ENCODE measurements at places on chromosomes 6 and 20.

GRCh38 chr6:146135167-146135566 is 106.3 kb downstream of the GRM1 start:
- no peak for DNase-seq

DNA sequence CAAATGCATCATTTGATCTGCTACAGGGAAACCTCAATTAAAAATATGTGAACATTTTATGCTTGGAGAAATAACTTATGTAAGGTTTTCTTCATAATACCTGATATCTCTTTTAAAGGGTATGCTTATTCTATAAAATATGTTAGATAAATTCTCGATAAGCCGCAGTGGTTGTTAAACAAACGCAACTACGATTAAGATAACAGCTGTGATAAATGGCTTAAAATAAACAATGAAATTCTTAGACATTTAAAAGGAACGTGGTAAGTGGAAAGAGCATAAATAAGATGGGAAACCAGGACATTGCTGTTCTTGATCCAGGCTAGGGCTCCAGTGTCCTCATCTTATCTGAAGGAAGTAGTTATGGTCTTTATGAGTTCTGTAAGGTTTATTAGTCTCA is 415.9 kb downstream of the CD83 start:
- no peak for DNase-seq

DNA sequence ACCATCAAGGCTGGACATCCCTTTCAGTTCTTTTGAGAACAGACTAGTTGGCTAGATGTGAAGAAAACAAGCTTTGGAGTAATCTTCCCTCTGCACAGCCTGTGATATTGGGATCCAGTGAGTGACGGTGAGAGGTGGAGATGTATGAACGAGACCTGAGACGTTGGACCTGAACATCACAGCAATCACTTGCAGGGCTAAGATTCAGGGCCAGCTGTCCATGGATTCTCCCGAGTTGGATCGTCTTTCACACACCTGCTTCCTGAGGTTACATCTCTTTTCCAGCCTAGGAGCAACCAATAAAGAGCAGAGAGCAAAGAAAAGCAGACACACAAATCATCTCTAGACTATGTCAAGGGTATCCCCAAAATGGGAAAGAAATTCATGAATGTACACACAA is 30.0 kb upstream of the TMEM14A start:
- DNase-seq, result no peak

GRCh38 chr20:57449398-57450354 is 58.5 kb downstream of the RBM38 start:
- DNase-seq, result no peak

DNA sequence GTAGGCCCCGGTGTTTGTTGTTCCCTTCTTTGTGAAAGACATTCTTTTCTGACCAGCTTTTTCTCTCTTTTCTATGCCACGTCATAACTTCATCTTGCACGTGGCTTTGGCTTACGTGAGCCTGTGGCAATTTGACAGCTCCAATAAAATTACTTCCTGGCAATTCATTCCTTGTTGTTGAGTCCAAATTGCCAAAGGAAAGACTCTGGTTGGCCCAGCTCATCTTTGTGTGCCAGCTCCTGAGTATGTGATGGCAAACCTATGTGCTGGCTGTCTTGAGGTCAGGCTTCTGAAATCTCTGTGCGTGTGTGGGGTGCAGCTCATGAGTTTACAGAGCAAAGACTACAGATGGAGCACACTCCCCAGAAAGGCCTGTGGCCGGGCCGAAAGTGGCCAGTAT is 272.5 kb upstream of the SGK1 start:
- DNase-seq, result no peak

- DNase-seq, result peak; percentile 65
Observed at GRCh38 chr6:52576392-52577021, 353 bp downstream of the TRAM2 start.

DNA sequence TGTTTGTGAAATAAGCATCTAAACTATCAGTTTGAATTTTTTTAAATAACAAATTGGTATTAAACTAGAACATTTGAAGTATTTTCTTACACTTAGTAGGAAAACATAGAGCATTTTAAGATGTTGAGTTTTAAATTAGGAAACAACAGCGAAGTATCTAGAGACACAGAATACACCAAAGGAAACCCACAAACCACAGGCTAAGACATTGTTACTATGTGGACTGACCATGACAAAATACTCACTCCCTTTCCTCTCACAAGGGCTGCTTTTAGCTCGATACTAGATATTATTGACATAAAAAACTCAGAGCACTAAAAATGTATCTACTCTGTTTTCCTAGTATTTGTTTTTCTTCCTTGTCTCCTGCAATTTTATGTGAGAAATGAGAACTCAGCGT is 266.0 kb upstream of the CITED2 start:
- DNase-seq, result no peak

- DNase-seq, result no peak
Observed at GRCh38 chr20:47982574-47983360, 197.5 kb upstream of the SULF2 start.

- DNase-seq, result no peak
Observed at GRCh38 chr6:8236956-8237355, 134.6 kb upstream of the EEF1E1 start.

- DNase-seq, result no peak
Observed at GRCh38 chr20:47546184-47547033, 44.7 kb downstream of the NCOA3 start.

DNA sequence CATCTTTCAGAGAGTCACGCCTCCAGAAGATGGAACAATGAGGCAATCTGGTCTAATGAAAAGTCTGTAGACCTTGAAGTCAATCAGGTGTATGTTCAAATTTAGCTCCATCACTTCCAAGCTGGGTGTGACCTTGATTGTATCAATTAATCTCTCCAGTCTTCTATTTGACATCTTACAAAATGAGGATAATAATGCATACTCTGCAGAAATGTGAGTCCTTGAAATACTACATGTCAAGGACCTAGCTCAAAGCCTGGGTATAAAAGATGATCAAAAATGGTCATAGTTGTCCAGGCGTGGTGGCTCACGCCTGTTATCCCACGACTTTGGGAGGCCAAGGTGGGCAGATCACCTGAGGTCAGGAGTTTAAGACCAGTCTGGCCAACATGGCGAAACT is 29.8 kb downstream of the CGA start:
- no peak for DNase-seq

- DNase-seq, result no peak
Observed at GRCh38 chr20:38165966-38166702, 1.1 kb upstream of the TGM2 start.

DNA sequence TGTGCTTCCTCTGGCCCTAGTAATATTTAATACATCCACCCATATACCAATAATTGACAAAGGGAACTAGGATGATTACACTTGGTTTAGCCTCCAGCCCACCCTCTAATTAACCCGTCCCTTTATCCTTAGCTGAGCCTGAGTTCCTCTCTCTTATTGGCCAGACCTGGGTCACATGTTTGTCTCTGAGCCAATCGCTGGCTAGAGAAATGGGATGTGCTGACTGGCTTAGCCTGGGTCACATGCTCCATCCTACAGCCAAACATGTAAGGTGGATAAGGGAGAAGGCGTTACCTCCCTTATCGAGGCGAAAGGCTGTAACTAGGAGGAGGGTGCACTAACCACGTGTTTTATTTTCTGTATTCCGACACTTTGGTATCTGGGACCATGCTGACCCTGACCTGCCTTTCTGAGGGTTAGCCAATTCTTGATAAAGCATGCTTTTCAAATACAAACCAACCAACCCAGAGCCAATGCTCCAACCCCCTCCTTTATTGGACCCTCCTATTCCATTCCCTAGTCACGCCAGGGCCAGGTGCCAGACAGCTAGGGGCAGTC is 262.7 kb downstream of the PREX1 start:
- DNase-seq, result no peak

DNA sequence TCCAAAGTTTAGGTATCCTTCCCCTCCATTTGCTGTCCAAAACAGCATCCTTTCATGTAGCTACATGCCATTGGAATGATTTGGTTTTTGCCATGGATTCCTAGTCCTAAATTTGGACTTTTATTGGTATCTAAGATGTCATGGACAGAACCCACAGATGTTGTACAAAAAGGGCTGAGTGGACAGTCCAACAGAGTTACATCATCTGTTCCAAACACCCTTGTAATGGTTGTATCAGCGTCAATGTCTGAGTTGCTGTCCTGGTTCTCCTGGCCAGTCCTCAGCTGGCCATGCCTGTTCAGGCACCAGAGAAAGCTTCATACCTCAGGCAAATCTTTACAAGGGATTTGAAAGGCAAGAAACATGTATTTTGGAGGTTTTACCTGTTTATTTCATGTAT is 191.3 kb downstream of the ESR1 start:
- no peak for DNase-seq

- no peak for DNase-seq
Observed at GRCh38 chr6:157468054-157468453, 87.1 kb downstream of the ZDHHC14 start.

DNA sequence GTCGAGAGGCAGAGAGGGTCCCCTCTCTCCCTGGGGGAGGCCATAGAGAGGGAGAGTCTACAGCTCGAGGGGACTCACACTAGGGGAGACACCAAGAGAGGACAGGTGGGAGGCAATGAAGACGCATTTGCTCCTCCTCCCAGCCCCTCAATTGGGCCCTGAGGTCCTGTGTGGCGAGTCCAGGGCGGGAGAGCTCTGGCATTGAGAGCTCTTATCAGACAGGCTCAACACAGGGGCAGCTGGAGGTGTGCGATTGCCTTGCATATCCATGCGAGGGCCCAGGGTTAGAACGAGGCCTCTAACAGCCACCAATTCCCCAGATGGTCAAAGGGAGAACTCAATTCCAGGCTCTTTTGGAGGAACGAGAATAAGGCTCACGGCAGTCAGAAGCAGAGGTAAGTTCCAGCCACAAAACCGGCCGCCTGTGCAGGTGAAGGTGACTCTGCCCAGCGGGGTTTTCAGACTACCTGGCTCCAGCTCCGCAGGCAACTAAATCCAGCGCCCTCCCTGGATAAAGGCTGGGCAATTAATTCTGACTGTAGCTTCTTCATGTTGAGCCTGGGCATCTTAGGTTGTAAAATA is 94.0 kb upstream of the MPC1 start:
- no peak for DNase-seq

DNA sequence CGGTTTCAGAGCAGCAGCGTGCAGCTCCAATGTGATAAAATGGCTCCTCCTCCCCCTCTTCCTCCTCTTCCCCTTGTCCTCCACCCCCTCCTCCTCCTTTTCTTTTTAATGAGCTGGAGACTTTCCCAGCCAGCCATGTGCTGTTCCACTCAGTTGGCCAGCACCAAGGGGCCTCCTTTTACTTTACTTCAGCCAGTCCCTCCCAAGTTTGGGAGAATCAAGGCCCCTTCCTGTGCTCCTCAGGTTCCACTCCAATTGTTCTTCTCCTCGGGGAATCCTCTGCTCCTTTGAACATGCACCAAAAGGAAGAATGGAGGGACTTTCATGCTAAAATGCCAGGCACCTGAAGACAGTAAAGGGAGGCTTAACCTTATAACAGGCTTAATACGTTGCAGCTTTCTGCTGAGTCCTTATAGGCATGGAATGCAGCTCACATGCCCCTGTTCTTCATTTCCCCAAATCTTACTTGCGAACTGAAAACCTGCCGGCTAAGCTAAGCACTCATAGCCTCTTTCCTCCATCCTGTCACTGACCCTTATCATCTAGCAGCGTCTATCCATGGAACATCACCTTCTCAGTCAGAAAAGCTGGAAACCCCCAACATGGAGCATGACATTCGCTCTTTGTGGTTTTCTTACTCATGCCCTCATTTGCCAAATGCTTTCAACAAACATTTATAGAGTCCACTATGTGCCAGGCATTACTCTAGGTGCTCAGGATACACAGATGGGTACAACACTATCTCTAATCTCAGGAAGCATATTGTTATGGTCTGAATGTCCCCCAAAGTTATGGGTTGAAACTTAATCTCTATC is 170.6 kb downstream of the PHACTR1 start:
- no peak for DNase-seq

- DNase-seq, result no peak
Observed at GRCh38 chr6:42038163-42038562, 12.2 kb upstream of the TAF8 start.

GRCh38 chr6:44925100-44925739 is 402.9 kb upstream of the RUNX2 start:
- DNase-seq, result peak; percentile 6

GRCh38 chr20:20518263-20518662 is 150.4 kb downstream of the INSM1 start:
- DNase-seq, result no peak

GRCh38 chr6:139147628-139148027 is 12.7 kb downstream of the HECA start:
- DNase-seq, result no peak

DNA sequence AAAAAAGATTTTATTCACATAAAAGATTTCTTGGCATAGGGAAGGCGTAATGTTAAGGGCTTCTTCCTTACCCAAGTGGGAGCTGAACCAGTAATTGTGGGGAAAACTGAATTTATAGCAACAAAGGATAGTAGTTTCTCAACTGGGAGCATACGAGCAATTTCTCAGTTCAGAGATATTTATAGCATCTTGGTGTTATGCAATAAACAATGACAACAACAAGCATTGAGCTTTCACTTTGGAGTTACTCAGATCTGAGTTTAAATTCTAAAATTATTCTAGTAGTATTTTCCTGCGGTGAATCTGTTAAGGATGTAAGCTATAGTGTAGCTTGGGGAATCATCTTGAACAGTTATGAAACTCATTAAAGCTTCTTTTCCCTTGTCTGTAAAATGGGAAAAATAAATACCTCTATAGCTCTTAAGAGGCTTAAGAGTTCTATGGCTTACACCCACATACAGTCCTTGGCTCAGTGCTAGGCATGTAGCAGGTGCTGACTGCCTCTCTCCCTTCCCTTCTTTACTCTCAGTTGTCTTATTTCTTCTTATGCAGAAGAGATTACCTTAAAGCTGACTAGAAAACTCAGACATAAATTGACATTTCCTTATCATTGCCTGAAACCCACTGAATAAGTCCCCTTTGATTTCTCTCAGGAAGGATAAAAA is 58.8 kb downstream of the SAMD5 start:
- no peak for DNase-seq

DNA sequence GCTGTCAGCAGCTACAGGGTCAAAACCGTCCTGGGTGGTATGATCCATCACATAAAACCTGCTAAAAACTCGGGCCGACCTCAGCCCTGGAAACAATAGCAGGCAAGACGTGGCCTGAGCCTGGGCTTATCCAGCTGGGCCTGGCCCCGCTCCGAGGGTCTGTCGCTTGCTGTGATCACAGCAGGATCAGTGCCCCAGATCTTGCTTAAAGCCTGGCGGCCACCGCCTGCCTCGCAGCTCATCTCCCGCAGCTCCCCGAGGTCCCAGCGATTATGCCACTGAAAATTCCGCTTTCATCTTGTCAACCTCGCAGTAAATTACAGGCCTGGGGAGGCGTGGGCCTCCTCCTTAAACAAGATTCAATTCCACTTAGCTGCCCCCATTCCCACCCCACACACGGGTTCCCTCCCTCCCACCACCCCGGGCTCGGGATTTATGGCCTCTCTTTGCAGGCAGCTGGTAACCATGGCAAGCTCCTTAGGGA is 40.1 kb downstream of the CDH22 start:
- DNase-seq, result no peak

DNA sequence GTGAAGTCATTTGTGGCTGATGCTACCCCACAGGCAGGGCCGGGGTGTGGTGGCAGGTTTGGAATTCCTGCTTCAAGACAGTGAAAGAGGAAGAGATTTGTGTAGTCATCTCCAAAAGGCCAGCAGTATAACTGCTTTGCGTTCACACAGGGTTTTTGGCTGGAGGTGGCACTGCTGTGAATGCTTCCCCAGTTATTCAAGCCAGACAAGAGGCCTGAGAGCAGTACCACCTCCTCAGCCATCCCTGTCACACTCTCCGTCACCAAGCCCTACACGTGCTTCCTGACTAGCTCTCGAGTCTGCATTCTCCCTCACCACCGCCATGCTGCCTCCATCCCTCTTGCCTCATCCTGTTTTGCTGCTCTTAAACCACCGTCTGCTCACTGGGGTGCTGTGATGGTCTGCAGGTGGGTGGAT is 23.9 kb downstream of the ARMC2 start:
- DNase-seq, result no peak

GRCh38 chr20:63942250-63942951 is 13.8 kb downstream of the UCKL1 start:
- DNase-seq, result no peak

Data from SW 1271 (cell line).